ENCODE measurements at places on chromosomes 6 and 20.

DNA sequence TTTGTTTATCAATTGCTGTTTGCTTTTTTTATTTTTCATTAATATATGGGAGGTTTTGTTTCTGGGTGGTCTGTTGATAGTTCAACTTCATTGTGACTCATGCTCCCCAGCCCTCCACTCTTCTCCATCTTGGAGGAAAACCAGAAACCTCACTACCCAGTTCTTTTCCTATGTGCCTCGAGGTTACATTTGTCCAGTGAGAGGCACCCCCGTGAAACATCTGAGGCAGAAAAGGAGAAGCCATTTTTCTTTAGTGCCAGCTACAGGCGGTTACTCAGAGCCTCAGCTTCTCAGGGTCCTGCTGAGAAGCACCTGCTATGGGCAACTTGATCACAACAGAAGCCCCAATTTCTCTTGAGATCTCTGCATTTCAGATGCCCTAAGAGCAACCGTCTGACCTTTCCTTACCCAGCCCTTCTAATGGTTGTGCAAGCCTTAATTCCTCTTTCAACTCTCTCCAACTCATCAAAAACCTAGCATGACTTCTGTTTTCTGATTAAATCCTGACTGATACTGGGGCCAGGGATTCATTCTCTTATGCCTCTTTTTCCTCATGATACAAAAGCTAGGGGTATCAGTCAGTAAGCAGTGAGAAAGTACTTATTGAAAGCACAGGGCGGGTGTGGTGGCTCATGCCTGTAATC, 144.6 kb downstream of the ELOVL4 start:
- no peak for DNase-seq

- no peak for DNase-seq
Measured at GRCh38 chr20:38165966-38166702, 1.1 kb upstream of the TGM2 start.

DNA sequence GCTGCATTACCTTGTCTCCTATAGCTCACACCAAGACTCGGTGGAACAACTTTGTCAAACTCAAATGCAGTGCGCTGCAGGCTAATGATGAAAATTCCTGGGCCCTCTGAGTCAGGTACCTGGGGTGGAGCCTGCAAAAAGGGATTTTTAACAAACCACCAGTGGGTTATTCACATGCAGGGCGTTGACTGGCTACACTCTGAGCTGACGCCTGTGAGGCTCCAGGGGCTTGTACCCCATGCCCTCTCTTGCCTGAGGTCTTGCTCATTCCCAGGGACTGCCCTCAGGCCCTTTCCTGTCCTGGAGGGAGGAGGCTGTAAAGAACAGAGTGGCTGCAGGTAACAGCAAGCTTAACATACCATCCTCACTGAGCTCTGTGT, 9.2 kb downstream of the GTSF1L start:
- no peak for DNase-seq

DNA sequence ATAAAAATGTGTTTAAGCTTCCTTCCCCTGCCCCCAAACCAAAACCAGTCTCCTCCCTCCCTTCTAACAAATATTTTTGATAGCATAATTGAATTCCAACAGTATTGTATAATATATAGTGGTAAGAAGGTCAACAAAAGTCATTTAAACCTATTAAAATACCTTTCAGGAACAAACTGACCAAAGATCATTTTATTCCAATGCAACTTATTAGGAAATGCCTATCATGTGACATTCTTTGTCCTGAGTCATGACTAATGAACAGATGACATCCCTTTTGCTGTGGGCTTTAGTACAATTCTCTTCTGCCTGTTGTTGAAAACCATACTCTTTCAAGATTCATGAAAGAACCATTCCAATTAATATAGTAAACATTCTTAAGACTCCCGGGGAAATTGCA, 51.5 kb upstream of the TRAF3IP2 start:
- DNase-seq, result peak; percentile 74

GRCh38 chr6:75147512-75147911, 58.3 kb downstream of the COL12A1 start:
- no peak for DNase-seq

- DNase-seq, result no peak
Measured at GRCh38 chr20:40176098-40176841, 512.8 kb downstream of the MAFB start.

GRCh38 chr6:47419621-47420020, 58.0 kb upstream of the CD2AP start:
- no peak for DNase-seq

DNA sequence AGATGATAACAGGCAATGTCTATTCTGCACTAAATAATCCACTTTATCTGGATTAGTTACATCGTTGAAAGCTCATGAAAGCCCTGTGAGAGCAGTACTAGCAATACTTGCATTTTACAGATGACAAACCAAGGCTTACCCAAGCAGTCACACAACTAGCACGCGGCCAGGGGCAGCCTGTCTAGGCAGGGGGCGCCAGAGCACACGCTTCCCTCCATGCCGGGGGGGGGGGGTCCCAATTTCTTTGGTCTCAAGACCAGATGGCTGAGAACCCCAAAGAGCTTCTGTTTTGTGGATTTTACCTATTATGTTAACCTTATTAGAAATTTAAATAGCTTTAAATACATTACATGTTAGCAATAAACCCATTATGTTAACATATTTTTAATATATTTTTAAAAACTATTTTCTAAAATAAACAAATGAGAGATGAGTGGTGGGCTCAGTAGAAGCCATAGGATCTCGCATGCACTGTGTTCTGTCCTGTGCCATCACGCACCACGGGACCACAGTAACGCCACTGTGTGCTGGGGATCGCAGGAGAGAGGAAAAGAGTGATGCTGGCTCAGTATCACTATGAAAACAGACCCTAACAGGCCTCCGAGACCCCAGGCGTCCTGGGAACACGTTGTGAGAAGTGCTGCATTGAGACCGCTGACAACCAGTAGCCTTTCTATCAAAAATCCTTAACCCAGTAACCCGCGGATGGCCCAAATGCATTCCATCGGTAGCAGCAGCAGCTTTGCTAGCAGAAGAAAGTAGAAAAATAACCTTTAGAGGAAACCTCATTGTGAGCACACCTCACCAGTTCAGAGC, 5.3 kb upstream of the PRR18 start:
- peak; percentile 69 for DNase-seq

- no peak for DNase-seq
Measured at GRCh38 chr6:130565696-130566095, 199.9 kb downstream of the TMEM200A start.

- peak; percentile 68 for DNase-seq
Measured at GRCh38 chr6:30206799-30207618, 6.2 kb downstream of the TRIM26 start.

- DNase-seq, result no peak
Measured at GRCh38 chr6:12150812-12151432, 138.8 kb downstream of the HIVEP1 start.

- DNase-seq, result no peak
Measured at GRCh38 chr6:84118191-84118590, 84.6 kb downstream of the MRAP2 start.

GRCh38 chr6:5663739-5664138, 343.0 kb downstream of the NRN1 start:
- no peak for DNase-seq

GRCh38 chr6:33410711-33411631, at the start of gene PHF1:
Gene PHF1, plus strand, starts transcription at chr6:33411014. Its CDS starts 1,250 bp downstream, at chr6:33412264.
- peak; percentile 82 for DNase-seq

GRCh38 chr6:142302421-142303175, 791 bp downstream of the ADGRG6 start:
- no peak for DNase-seq

DNA sequence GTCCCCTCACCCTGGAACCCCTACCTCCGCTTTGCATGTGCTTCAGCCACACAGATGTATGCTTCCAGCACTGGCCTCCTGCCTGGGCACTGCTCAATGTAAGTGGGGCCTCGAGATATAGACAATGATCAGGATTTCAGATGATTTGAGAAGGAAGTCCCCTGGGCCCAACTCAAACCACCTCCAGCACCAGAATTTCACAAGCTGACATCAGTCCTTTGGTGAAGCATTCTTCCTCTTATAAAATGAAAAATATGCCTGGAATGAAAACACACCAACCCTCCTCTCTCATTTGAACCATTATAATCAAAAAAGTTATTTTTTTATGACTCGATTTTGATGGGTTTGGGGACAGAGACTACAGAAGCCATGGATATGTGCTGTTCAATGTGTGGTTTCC, 48.5 kb downstream of the BTBD3 start:
- DNase-seq, result no peak

DNA sequence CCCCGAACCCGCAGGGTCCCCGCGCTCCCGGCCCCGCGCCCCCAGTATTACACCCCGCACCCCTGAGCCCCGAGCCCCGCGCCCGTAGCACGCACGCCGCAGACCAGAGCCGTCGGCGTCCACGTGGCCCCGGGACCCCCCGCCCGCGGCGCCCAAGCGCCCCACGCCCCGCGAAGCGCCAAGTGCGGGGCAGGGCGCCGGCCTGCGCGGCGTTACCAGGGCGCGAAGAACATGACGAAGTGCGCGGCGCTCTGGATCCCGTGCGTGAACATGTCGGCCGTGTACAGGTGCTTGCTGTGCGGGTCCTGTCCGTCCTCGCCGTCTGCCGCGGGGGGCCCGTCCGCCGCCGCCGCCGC, 312 bp downstream of the TXNDC5 start:
- DNase-seq, result no peak

- DNase-seq, result peak; percentile 53
Measured at GRCh38 chr6:21742238-21742660, 148.7 kb downstream of the SOX4 start.

DNA sequence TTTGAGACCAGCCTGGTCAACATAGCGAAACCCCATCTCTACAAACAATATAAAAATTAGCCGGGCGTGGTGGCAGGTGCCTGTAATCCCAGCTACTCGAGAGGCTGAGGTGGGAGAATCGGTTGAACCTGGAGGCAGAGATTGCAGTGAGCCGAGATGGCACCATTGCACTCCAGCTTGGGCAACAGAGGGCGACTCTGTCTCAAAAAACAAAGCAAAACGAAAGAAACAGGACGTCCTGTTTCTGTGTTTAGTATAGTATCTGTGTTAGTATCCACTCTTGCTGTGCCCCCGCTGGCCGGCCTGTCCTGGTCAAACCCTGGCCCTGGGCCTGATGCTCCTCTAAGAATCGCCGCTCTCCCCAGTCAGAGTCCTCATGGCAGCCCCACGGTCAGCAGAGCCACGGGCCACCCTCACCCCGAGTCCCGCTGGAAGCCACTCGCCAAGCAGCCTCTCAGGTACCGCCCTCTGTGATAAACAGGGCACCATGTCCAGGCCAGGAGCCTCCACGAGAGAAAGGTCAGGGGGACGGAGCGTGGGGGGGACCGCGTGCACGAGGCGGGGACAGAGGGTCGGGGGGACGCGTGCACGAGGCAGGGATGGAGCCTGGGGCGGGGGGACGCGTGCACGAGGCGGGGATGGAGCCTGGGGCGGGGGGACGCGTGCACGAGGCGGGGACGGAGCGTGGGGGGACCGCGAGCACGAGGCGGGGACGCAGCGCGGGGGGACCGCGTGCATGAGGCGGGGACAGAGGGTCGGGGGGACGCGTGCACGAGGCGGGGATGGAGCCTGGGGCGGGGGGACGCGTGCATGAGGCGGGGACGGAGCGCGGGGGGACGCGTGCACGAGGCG, 384.5 kb downstream of the SMOC2 start:
- DNase-seq, result no peak

- DNase-seq, result no peak
Measured at GRCh38 chr6:169862043-169862891, 110.8 kb downstream of the ERMARD start.

GRCh38 chr6:150641398-150642139, 41.9 kb downstream of the PLEKHG1 start:
- DNase-seq, result no peak

- DNase-seq, result peak; percentile 13
Measured at GRCh38 chr6:70706491-70707123, 38.9 kb downstream of the SMAP1 start.

DNA sequence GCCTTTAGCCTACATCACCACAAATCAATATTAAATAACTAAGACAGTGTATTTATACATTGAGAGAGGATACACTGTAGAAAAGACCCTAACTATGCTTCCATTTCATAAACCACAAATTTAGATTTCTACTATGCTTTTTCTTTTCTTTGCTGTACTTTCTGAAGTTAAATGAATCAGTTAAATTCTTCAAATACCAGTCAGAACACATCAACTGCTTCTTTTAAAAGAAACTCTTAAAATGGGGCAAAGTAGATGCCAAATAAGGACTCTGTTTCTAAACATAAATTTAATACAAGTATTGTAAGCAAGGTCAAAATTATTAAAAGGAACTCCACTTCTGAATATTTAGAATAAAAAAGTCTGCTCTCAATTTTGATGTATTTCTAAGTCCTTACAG, 76.9 kb downstream of the GMDS start:
- no peak for DNase-seq

- DNase-seq, result no peak
Measured at GRCh38 chr6:136769124-136769523, 23.2 kb downstream of the MAP3K5 start.

DNA sequence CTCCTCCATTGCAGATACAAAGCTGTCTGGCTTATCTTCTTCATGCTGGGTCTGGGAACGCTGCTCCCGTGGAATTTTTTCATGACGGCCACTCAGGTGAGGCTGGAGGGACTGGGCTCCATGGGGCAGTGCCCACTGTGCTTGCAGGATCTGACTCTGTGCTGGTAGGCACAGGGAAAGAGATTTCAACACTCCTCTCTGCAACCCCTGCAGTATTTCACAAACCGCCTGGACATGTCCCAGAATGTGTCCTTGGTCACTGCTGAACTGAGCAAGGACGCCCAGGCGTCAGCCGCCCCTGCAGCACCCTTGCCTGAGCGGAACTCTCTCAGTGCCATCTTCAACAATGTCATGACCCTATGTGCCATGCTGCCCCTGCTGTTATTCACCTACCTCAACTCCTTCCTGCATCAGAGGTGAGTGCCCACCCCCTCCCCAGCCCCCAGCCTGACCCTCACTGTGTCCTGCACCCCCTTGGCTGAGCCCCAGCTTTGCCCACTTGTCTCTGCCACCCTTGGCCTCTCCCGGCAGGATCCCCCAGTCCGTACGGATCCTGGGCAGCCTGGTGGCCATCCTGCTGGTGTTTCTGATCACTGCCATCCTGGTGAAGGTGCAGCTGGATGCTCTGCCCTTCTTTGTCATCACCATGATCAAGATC, 6.1 kb downstream of the SLC29A1 start:
- no peak for DNase-seq

GRCh38 chr20:22371843-22372242, 212.5 kb downstream of the FOXA2 start:
- no peak for DNase-seq

GRCh38 chr6:83847179-83847578, 6.0 kb upstream of the RIPPLY2 start:
- no peak for DNase-seq

DNA sequence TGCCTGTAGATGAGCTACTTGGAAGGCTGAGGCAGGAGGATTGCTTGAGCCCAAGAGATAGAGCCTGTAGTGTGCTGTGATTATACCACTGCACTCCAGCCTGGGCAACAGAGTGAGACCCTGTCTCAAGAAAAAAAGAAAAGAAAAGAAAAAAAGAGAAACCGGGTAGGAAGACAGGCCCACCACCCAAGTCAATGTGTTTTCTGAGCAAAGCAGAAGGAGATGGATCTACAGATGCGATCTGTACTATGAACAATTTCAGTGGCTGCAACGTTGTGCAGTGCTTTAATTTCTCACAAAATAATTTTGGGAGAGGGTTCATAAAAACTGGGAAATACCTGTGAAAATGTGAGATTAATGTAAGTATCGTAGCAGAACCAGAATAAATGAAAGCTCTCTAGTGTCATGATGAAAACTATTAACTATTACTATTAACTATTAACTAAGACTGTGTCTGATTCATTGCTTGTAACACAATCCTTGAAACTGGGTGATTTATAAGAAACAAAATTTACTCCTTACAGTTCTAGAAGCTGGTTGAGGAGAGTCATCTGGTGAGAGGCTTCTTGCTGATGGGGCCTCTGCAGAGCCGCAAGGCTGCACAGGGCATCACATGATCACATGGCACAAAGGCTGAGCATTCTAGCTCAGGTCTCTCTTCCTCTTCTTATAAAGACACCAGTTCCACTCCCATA, 233.1 kb upstream of the ZNF217 start:
- no peak for DNase-seq

Measured in foreskin fibroblast (primary cell).